ENCODE measurements at places on chromosomes 6 and 20.

DNA sequence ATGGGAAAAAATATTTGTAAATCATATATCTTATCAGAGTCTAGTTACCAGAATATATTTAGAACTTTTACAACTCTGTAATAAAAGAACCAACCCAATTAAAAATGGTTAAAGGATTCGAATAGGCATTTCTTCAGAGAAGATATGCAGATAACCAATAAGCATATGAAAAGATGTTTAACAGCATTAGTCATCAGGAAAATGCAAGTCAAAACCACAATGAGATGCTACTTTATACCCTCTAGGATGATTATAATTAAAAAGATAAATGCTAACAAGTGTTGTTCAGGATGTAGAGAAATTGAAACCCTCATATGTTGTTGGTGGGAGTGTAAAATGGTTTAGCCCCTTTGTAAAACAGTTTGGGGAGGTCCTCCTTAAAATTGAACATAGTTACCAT, 94.1 kb downstream of the LRRC1 start:
- DNase-seq, result no peak

- no peak for DNase-seq
Observed at GRCh38 chr20:31523361-31524283, 9.4 kb downstream of the HM13 start.

DNA sequence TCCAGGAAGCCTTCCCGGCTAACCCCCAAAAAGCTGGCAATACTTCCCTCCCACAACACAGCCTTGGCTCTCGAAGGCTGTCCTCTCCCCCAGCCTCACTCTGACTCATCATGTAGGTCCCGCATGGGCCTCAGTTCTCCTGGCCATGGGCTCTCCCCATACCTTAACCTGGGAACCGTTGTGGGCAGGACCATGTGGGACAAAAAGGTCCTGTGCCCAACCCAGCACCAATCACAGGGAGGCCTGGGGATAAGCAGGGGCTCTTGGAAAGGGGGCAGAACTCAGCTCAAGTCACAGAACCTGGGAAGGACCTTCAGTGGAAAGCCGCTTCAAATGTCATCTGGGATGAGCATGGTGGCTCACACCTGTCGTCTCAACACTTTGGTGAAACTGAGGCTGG, 45.5 kb downstream of the MRPL14 start:
- no peak for DNase-seq

GRCh38 chr20:57930351-57930750, 220.5 kb upstream of the PMEPA1 start:
- DNase-seq, result no peak

GRCh38 chr6:4957521-4958231, 46.2 kb downstream of the RPP40 start:
- no peak for DNase-seq

DNA sequence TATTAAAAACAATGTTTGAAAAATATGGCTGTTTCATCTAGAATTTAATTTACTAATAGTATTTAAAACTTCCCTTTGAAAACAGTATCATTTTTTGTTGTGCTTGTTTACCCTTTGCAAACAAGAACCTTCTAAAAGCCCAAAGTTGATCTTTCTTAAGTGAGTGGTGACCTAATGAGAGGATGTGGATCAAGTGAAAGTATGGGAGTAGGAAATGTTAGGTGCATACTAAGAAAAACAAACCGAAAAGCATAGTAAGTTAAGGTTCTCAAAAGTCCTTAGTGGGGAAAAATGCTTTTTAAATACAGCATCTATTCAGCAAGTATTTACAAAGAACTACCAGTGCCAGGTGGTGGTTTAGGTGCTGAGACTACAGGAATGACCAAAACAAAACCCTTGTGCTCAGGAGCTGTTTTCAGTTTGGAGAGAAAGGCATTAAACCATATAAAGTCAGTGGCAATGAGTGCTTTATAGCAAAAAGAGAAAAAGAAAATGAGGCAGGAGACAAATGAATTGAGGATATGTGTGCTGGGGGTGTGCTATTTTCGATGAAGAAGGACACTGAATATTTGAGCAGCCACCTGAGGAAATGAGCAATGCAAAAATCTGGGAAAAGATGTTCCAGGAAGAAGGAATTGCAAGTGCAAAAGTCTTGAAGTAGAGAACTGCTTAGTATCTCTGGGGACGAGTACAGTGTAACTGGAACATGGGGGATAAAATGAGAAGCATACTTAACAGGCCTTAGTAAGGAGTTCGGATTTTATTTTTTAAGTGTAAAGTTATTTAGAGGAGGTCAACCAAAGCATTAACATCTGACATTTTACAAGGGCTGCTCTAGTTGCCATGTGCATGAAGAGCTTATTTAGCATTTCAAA, 24.0 kb downstream of the RNF146 start:
- no peak for DNase-seq

DNA sequence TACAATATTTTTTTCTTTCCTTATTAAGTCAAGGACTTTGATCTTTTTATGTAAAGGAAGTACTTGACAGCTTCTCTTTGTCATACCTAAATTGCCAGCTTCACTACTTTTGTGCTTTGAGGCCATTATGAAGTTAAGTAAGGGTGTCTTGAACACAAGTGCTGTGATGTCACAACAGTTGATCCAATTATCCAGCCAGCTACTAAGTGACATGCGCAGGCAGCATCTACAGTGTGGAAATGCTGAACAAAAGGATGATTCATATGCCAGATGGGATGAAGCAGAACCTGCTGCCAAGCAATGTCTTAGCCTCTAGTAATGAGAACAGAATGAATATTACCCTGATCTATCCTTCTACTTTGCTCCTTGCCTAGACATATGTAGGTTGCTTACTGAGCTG, 68.3 kb upstream of the TMEM244 start:
- peak; percentile 68 for DNase-seq

DNA sequence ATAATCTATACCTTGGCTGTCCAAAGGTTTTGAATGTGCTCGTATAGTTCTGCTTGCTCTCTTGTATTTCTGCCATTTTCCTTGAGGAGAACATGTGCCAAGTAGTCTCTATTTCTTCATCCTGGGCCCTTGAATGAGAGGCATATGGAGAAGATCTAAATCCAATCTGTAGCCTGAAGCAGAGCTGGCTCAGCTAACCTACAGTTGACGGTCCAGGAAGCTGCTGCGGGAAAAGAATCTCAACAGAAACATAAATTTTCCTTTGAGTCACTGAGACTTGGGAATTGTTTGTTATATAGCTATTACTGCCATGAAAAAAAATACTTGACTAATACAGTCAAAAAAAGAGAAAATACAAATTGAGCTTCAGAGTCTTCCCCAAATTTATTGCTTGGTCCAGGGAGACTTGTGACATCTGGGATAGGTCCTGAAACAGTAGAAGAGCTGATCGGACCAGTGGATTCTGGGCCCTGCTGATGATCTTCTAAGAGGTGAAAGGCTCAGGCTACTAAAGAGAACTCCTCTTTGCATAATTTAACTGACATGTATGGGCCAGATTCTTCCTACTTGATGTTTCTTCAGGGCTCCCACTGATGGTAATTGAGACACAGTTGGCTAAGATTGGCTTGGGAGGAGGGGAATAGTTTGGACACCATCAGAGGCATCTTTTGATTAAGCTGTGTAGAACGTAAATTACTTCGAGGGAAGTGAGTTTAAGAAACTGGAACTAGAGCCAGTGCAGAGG, 29.9 kb upstream of the PLCB4 start:
- no peak for DNase-seq

DNA sequence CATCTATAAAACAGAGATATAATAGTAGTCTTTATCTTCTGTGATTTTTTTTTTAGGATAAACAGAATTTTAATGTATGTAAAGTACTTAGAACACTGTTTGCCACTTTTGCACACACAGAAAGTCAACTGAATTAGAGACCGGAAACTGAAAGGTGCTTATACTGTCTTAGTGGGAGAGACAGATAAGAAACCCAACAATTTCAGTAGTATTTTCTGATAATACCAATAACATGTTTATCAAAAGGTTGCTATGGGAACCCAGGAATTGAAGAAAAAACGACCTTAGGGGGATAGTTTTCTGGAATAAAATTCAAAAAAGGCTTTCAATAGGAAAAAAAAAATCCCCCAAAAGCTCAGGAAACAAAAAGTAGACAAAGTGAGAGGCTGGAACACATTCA, 138.6 kb downstream of the BCKDHB start:
- DNase-seq, result no peak

GRCh38 chr6:9458424-9458823, 956.5 kb downstream of the TFAP2A start:
- no peak for DNase-seq

DNA sequence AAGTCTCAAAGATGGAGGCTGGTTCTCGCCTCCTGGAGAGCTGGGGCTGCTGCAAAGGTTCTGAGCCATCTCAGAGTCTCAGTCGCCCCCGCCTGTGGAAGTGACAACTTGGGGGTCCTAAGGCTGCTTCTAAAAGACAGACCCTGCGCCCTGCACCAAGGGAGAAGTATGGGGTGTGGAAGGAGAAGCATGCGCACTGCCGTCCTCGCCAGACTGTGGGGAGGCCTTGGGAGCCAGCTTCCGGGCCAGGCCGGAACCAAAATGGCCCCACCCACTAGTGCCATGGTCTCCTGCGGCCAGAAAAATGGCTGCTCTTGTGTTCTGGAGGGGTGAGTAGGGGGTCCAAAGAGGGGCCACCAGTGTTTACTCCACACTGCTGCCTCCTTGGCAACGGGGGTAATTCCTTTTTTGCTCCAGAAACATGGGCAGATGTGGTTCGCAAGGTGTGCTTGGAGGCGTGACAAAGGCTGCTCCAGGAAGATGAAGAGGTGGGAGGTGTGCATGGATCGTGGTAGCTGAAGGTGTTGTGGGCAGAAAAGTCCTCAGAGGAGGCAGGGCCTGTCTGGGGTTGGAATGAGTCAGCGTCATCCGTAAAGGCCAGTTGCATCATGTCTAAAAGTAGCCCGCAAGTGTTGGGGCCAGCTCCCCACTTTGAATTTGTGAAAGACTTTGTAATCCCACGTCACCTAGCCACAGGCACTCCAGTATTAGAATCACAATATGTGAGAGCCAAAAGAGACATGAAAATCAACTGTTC, 329.8 kb upstream of the SOX4 start:
- peak; percentile 54 for DNase-seq

DNA sequence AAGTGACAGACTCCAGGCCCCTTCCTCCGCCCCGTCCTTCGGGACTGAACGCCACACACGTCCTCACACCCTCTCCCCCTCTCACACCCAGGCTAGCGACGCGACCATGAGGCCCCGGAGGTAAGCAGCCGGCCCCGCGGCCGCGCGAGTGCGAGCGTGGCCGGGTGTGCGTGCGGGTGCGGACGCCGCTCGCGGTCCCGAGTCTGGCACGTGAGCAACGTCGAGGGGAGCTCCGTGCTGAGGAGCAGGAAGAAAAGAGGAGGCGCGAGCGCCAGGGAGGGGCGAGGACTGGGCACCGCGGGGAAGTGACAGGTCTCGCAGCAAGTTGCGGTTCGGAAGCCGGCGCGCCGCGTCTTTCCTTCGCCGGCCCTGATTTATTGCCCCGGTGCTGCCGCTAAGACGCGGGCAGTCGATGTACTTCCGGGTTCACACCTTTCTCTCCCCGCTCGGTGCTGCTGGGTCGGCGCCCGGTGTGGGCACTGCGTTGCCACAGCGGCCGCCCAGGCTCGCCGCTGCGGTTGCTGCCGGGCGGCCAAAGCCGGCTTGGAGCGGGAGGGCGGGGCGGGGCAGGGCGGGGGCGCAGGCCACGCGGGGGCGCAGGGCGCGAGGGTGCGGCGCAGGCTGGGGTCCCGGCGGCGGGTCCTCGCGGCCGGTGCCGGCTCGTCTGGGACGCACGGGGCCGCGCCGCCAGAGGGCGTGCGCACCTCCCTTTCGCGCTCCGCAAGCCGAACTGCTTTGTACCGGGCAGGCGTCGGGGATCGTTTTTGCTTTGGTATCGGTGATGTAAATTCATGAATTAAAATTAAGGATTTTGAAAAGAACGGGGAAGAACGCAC, 15.8 kb upstream of the LIN28B start:
- DNase-seq, result no peak

- no peak for DNase-seq
Observed at GRCh38 chr20:60381643-60382400, 423.6 kb downstream of the CDH26 start.

- no peak for DNase-seq
Observed at GRCh38 chr6:145189836-145190235, 545.5 kb downstream of the EPM2A start.

DNA sequence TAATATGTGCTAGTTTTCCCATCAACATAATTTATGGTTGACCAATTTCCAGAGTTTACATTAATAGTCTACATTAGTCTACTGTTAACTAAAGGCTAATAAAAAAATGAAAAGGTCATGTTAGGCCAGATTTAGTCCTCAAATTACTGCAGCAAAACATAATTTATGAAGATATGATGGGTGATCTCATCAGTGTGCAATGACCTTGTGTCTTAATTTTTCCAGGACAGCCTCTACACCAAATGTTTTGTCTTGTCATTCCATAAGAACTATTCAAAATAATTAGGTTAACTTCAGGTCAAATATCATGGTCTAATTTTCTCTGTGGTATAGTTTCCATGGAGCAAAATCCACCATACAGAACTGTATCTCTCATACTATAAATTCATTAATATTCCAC, 234.2 kb downstream of the COL12A1 start:
- DNase-seq, result no peak

GRCh38 chr20:50417023-50417329, 93.2 kb upstream of the PTPN1 start:
- no peak for DNase-seq

DNA sequence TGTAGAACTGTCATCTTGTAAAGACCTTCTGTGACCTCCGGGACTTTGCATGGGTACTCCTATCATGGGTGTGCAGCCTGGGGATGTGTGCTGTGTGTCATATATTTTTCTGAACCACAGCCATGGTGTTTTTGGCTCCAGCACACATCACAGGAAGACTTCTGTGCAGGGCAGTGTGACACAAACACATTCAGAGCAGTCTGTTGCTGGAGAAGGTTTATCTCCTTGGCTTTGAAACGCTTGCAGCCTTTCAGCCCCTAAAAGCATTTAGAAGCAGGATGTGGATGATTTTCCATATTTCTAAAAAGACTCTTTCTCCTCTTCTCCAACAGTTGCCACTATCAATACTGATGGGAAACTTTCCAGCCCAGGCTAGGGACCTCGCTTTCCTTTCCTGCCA, 221.6 kb upstream of the FOXA2 start:
- DNase-seq, result no peak

DNA sequence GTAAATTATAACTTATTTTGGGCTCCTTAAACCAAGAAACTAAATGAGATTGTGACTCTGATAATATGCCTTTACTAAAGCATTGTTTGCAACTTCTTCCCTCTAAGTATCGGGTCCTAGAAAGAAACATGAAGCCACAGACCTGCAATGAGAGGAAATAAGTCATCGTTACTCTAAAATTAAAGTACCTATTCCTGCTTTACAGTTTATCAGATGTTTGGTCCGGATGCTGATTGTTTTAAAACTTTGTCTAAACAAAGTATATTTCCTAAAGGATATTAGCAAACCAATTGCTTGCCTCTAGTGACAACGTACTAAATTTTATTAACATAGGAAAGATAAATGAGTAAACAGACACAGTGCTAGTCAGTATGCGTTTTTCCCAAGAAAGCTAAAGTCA, 216.8 kb downstream of the GJA1 start:
- DNase-seq, result no peak

All from non-pigmented ciliary epithelial cell (primary cell).